ENCODE measurements at places on chromosomes 5 and 9. TPM values are rescaled to one million over a fixed set of nuclear protein-coding genes. Genes with fewer than 3 reads are reported as not detected.

DNA sequence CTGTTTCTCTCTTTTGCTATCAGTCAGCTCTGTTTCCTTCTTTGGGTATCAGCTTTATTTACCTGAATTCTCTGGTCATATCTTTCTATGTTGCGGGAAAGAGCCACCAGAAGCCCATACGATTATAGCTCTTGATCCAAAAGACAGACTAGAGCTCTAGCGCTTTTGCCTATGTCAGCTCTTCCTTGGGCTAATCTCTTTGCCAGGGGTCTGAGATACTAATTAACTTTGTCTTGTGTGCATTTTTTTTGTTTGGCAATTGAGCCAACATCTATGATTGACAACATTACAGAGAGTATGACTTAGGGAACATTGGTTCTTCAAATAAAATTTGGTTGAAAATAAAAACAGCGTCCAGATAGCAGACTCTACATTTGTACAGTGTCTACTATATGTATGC lies 603.0 kb downstream of the KCTD16 start:
- no peak for DNase-seq

DNA sequence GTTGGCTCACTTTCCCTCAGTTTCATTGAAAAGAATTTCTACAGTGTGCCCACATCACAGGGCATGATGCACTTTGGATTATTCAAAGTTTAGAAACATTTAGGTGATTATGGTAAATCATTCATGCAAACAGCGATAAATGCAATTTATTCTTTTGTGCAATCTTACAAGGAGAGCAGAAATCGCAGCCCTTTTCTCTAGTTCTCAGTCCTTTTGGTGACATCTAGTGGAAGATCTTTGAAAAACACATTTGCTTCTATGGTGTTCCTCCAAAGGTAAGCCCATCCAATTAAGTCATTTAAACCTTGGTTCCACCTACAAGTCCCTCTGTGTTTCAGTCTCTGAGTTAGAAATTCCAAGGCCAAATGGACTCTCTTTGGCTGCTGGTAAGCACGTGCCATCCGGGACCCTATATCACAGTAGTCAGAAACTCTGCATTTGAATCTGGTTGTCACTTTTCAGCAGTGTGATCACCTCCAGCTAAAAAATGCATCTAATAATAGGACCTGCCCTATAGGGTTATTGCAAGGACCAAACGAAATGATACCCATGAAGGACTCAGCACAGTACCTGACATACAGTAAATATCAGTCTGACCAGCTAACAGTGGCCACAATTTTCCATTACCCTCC lies 66.4 kb downstream of the MACROH2A1 start:
- peak; percentile 67 for DNase-seq

GRCh38 chr5:177314376-177315342 lies 3.0 kb upstream of the MXD3 start:
- DNase-seq = no peak

DNA sequence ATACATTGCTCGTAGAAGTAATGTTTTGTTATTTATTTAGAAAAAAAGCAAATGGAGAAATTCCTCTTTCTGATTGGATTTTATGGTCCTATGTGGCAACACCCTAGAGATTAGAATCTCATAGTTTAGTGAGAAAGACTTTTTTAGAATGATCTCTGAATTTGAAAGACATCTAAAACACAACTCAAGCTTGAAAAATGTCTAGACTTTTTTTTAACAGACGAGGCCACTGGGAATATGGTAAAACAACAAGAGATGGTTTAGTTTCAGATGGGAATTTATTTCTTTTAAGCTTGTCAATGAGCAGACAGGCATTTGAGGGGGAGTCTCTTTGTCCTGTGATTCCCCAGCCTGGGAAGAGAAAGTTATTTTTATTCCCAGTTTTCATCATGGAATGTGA lies 122.1 kb downstream of the NTRK2 start:
- no peak for DNase-seq

DNA sequence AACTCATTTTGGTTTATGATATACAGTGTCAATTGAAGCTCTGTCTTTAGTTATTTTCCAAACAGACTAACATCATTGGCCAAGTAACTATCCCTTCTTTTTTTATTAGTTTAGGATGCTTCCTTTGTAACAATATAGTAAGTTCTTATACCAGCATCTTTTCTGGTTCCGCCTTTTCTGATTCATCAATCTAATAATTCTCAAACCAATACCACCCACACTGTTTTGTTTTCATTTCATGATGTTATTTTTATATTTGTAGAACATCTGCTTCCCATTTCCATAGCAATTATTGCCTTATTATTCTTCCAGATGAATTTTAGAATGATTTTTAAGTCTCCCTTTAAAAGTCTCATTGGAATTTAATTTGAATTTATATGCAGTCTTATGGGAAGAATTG lies 218.1 kb downstream of the RFK start:
- DNase-seq = no peak

DNA sequence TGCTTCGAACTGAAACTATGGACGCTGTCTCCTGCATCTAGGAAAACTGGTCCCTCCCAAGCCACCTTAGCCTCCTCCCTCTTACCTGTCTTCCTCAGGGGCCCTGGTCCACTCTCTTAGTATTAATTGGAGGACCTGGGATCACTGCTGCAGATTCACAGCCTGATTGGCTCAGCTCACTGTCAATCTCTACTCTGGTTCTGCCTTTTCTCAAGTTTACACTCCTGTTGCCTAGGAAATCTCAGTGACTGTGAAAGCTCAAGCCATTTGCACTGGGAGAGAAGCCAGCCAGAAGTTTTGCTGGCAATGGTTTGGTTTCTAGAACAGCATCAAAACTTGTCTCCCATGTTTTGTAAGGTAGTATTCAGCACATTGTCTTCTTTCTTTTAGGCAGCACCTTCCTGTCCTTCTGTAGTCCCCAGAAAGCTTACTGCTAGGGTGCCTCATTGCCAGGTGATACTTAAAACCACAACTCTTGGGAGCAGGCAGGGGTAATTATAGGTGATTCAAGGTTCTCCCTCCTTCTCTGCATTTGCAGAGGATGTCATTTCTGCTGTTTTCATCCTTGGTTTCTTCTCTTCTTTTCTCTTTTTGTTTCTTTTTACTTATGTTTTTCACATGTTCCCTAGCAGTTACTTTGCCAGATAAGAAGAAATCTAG lies at the start of gene CAPSL:
Gene CAPSL (minus strand): TSS at position 55 of the 660 bp plus-strand sequence. CDS start 17,502 bp downstream, outside the sequence.
- peak; percentile 39 for DNase-seq

GRCh38 chr9:115437418-115437817 lies 319.5 kb upstream of the TNC start:
- DNase-seq = no peak

DNA sequence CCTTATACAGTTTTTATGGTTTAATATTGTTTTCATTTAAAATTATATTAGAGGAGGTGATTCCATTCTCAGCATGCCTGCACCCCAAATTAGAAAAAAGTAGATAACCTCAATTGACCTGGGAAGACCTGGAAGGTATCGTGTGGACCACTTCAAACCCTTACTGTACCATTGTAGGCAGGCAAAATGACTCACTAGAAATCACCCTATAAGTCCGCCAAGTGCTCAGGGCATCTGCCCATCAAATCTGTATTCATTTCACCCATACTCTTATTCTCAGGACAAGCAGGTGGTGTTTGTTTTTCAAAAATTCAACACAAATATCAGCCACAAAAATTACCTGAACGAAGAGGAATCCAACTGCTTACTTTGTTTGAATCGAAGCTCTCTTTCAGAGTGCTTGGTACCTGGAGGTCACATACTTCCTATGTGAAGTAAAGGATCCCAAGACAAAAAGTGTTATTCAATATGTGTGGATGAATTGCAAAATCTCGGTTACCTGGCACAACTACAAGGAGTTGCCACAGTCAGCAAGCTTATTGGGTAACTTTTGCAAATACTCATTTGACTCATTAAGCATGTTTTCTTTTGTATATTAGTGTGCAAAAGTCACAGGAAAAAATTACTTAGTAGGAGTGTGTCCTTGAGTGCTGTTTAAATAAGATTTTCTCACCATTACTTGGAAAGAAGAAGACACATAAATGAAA lies 216.2 kb downstream of the ENC1 start:
- DNase-seq = peak; percentile 99

GRCh38 chr9:121206516-121207370 lies 5.1 kb upstream of the RAB14 start:
- DNase-seq = no peak

GRCh38 chr9:136856541-136857141 lies 4.5 kb downstream of the MAMDC4 start:
- DNase-seq = no peak

GRCh38 chr5:107968998-107969397 lies 298.3 kb upstream of the EFNA5 start:
- DNase-seq = no peak

- peak; percentile 86 for DNase-seq
Measured at GRCh38 chr9:21506626-21507482, 24.7 kb upstream of the IFNE start.

- peak; percentile 87 for DNase-seq
Measured at GRCh38 chr9:18490641-18491370, 16.9 kb downstream of the ADAMTSL1 start.

The PCDHGA4 gene
- 0.53 TPM for total RNA-seq

The GLRA1 gene
- total RNA-seq = not detected

The SPINK7 gene
- 13.7 TPM for total RNA-seq

The GLDC gene
- not detected for total RNA-seq

The CYFIP2 gene
- total RNA-seq = 3.9 TPM

The CTSV gene
- total RNA-seq = 17.4 TPM

The NOP16 gene
- total RNA-seq = 29.3 TPM
